Fibroblast of lung (primary cell): ENCODE measurements at places on chromosomes 5 and 9.

GRCh38 chr5:175690025-175690424 is 32.2 kb downstream of the HRH2 start:
- H3K36me3 ChIP-seq: no peaks in the 10 kb centered on the region
- H3K4me1 ChIP-seq: no peaks in the 10 kb centered on the region
- H3K27me3 ChIP-seq: no peaks in the 10 kb centered on the region
- no peak overlapping the region for H3K27ac ChIP-seq

DNA sequence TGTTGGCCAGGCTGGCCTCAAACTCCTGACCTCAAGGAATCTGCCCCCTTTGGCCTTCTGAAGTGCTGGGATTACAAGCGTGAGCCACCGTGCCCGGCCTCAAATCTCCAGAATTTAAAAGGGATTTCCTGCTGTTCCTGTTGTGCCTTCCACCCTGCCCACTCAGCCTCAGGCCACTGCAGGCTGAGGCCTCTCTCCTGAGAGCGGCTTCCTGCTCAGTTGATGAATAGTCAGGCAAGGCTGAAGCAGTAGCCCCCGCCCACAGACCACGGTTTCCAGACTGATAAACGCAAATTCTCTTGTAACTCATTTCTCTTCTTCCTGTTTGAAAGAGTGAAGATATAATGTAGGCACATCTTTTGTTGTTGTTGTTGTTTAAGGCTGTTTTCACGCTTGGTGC is 127.0 kb upstream of the PLCXD3 start:
- H3K36me3 ChIP-seq: no peaks in the 10 kb centered on the region
- no peak overlapping the region for H3K27ac ChIP-seq
- H3K4me1 ChIP-seq: no peaks in the 10 kb centered on the region
- H3K4me3 ChIP-seq: no peak overlapping the region
- DNase-seq: peak; percentile 18

DNA sequence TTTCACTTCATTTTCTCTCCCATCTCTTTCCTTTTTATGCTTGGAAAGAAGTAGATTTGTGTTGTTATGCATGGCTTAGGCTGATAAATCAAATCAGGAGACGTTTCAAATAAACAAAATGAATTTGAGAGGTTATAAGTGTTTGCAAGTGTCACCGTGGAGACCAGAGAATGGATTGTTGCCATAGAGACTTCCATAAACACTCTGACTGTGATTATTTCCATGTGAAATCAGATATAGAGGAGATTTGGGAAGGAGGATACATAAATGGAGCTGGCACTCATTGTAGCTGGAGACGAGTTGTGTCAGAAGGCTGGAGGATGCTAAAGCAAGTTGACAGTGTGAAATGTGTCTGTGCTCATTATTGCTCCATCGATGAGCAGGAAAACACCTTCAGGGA is 84.2 kb upstream of the PCSK1 start:
- no peak overlapping the region for H3K27ac ChIP-seq
- peak; percentile 53 for DNase-seq
- H3K4me3 ChIP-seq: no peak overlapping the region
- no peaks in the 10 kb centered on the region for H3K36me3 ChIP-seq
- no peaks in the 10 kb centered on the region for H3K4me1 ChIP-seq

DNA sequence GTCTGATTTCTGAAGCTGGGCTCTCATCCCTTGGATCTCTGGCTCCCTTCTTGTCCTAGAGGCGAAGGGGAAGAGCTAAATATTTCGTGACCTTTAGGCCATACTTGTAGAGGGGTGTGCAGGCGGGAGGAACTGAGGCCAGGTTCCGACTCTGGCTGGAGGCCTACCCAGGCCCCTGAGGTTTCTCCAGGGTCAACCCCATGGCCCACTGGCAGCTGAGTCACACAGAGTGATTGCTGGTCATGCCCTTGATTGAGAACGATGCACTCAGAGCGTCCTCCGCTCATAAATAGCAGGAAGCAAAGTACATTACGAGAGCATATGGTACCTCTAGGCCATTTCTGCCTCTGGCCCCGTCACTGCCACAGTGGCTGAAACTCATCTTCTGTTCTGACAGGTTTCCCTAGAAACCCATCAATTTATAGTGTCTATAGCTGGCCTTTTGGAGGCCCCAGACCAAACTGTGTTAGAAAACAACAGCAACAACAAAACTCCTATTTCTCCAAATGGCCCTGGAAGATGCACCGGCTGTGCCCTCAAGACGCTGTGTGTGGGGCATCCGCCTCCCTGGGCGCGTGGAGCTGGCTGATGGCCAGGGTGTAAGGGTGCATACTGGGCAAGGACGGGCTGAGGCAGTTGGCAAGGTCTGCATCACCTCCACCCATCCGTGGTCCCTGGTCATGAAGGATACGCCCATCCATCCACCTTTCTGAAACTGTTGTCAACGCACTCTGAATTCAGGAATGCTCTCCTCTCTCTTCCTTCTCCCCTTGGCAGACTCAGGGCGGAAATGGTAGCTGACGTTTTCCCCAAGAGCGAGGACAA is 32.9 kb upstream of the FCN1 start:
- H3K27me3 ChIP-seq: no peaks in the 10 kb centered on the region
- H3K4me3 ChIP-seq: no peak overlapping the region
- H3K4me1 ChIP-seq: no peaks in the 10 kb centered on the region
- H3K36me3 ChIP-seq: no peaks in the 10 kb centered on the region

- no peaks in the 10 kb centered on the region for H3K36me3 ChIP-seq
- no peaks in the 10 kb centered on the region for H3K4me1 ChIP-seq
- no peak overlapping the region for H3K4me3 ChIP-seq
- H3K27ac ChIP-seq: no peak overlapping the region
- peak; percentile 73 for DNase-seq
Observed at GRCh38 chr9:22079873-22080341, 70.8 kb upstream of the CDKN2B start.

DNA sequence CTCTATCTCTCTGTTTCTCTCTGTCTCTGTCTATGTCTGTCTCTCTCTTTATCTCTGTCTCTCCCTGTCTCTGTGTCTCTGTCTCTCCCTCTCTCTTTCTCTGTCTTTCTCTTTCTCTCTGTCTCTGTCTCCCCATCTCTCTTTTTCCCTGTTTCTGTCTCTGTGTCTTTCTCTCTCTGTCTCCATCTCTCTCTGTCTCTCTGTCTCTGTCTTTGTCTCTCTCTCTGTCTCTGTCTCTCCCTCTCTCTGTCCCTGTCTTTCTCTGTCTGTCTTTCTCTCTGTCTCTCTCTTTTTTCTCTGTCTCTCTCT is 2.1 kb upstream of the SLC6A19 start:
- H3K4me3 ChIP-seq: no peak overlapping the region
- H3K36me3 ChIP-seq: no peaks in the 10 kb centered on the region
- H3K27ac ChIP-seq: no peak overlapping the region
- H3K27me3 ChIP-seq: no peaks in the 10 kb centered on the region

GRCh38 chr5:73564675-73565074 is 764 bp downstream of the ANKRA2 start:
- H3K4me1 ChIP-seq: peaks cover 5% of the 10 kb centered on the region
- DNase-seq: peak; percentile 19
- H3K27ac ChIP-seq: peak overlapping the region; percentile 97
- H3K27me3 ChIP-seq: no peaks in the 10 kb centered on the region
- peak overlapping the region; percentile 92 for H3K4me3 ChIP-seq

- DNase-seq: peak; percentile 32
- no peak overlapping the region for H3K4me3 ChIP-seq
- no peaks in the 10 kb centered on the region for H3K27me3 ChIP-seq
- peaks cover 24% of the 10 kb centered on the region for H3K4me1 ChIP-seq
Observed at GRCh38 chr9:104911032-104911607, 16.8 kb downstream of the ABCA1 start.

- no peak overlapping the region for H3K4me3 ChIP-seq
- DNase-seq: no peak
- H3K27me3 ChIP-seq: peaks cover 39% of the 10 kb centered on the region
- H3K27ac ChIP-seq: no peak overlapping the region
Observed at GRCh38 chr5:77960863-77961396, 184.8 kb upstream of the TBCA start.

DNA sequence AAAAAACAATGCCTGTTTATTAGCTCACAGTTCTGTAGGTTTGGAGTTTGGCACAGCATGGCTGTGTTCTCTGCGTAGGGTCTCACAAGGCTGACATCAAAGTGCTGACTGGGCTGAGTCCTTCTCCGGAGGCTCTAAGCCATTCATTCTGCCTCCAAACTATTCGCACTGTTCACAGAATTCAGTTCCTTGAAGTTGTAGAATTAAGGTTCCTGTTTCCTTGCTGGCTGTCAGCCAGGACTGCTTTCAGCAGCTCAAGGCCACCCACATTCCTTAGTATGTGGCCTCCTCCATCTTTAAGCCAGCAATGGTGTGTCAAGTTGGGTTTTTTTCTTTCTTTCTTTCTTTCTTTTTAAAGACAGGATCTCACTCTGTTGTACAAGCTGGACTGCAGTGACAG is 161.9 kb downstream of the CDH6 start:
- no peak overlapping the region for H3K4me3 ChIP-seq
- H3K27me3 ChIP-seq: no peaks in the 10 kb centered on the region
- no peak overlapping the region for H3K27ac ChIP-seq
- H3K36me3 ChIP-seq: no peaks in the 10 kb centered on the region

DNA sequence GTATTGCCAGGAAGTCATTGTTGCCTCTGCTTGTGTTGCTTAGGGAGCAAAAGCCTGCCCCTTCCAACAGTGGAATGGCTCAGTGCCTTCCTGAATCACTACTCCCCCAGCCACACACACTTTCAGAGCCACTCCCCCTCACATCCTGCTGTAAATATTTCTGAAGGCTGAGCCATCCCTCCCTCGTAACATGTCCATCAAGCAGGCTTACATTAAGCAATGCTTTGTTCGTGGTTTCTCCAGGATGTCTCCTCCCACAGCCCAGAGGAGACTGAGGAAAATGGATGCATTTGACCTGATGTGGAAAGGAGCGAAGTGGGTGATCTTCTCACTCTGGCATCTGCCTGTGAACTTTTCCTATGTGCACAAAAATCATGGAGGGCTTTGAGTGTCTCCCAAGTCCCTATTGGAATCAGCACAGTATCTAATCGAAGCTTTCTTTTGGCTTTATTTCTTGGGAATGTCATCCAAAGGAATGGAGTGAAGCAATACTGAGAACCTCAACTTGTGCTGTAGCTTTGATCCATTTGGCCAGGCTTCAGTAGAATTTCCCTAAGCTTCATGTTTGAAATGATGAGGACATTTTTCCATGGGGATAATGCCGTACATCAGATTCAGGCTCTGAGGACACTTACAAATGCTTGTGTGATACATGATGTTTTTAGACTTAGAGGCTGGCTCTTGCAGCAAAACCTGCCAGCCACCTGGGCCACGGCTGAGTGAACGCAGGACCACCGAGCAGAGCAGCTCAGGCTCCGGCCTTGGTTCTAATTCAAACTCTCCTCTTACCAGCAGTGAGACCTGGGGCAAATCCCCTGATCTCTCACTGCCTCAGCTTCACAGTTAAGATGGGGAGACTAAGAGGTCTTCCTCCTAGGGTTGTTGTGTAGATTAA is 389.1 kb downstream of the ENC1 start:
- peak; percentile 86 for DNase-seq
- H3K27me3 ChIP-seq: no peaks in the 10 kb centered on the region
- H3K4me3 ChIP-seq: no peak overlapping the region
- H3K4me1 ChIP-seq: peaks cover 11% of the 10 kb centered on the region
- H3K36me3 ChIP-seq: no peaks in the 10 kb centered on the region

DNA sequence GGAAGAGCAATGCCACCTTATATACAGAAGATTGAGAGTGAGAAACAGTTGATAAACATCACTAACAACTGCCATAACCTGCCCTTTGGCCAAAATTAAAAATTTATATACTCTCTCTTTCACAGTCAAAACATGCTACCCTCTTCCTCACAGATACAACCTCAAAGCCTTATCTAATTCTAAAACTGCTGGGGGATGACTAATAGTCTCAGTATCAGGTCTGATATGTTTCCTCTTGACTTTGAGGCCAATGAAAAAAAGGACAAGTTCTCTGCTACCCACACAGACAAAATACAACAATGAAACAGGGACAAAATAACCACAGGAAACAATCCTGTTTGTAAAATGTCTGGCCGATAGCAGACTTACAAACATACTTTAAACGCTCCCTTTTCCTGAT is 485.6 kb upstream of the NUDT12 start:
- H3K4me1 ChIP-seq: no peaks in the 10 kb centered on the region
- no peaks in the 10 kb centered on the region for H3K27me3 ChIP-seq
- H3K27ac ChIP-seq: no peak overlapping the region
- no peak for DNase-seq
- H3K36me3 ChIP-seq: no peaks in the 10 kb centered on the region

DNA sequence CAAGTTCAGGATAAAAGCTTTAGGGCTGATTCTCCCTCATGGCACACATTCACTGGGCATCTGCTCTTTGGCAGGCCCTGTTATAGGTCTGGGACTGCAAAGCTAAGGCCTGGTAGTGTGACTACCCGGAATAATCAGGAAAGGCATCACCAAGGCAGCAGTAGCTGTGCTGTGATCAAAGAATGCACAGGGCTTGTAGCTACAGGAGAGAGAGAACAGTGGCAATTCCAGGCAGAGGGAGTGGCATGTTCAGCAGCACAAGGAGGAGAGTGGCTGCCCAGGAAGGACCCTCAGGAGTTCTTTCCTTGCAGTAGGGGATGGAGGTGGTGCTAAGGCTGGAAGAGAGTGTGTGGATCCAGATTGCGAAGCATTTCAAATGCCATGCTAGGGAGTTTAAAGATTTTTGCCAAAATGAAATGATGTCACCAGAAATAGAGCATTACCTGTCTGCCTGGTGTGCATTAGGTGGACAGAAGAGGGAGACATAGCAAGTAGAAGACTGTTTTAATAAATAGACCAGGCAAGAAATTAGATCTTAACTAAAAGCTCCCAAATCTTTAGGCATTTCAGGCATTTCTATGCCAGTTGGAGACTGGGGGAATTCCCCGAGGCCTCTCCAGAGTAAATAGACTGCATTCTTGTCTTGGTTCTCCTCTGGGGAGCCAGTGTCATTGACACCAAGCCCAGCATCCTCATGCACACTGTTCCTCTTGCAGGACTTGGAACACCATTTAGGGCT is 69.1 kb downstream of the GPR21 start:
- no peaks in the 10 kb centered on the region for H3K27me3 ChIP-seq
- DNase-seq: no peak
- no peak overlapping the region for H3K4me3 ChIP-seq
- H3K4me1 ChIP-seq: no peaks in the 10 kb centered on the region

GRCh38 chr5:137312011-137312410 is 187.1 kb downstream of the SPOCK1 start:
- H3K36me3 ChIP-seq: no peaks in the 10 kb centered on the region
- H3K27me3 ChIP-seq: no peaks in the 10 kb centered on the region
- no peak overlapping the region for H3K4me3 ChIP-seq
- no peak for DNase-seq
- no peak overlapping the region for H3K27ac ChIP-seq

- no peak overlapping the region for H3K4me3 ChIP-seq
- DNase-seq: peak; percentile 54
- H3K4me1 ChIP-seq: peaks cover 11% of the 10 kb centered on the region
- H3K27me3 ChIP-seq: no peaks in the 10 kb centered on the region
Observed at GRCh38 chr9:109101810-109102209, 17.9 kb downstream of the TMEM245 start.

DNA sequence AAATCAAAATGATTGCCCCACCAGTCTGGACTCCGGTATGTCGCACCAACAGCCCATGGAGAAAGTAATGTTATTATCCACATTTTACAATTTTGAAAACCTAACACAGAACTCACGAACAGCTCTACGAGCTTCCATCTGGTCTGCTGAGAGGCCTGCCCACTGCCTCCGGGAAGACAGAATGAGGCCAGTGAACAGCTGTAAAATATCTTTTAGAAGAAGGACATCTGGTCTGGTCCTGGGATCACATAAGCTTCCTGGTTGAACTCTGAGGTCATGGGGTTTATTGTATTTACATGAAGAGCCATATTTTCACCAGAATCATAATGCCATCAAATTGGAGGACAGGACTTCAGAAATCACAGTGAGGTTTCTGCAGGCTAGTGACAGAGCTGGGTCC is 89.0 kb downstream of the FRMD3 start:
- H3K27me3 ChIP-seq: no peaks in the 10 kb centered on the region
- H3K4me3 ChIP-seq: no peak overlapping the region
- no peak overlapping the region for H3K27ac ChIP-seq
- H3K4me1 ChIP-seq: no peaks in the 10 kb centered on the region
- DNase-seq: no peak
- H3K36me3 ChIP-seq: no peaks in the 10 kb centered on the region
